ENCODE measurements at places on chromosomes 13 and 19. TPM values are rescaled to one million over a fixed set of nuclear protein-coding genes. Genes with fewer than 3 reads are reported as not detected.

DMAC2 gene
- total RNA-seq, result 37.5 TPM

LRG1 gene
- total RNA-seq, result 0.08 TPM

CD70 gene
- 45.4 TPM for total RNA-seq

GRCh38 chr19:29189033-29189360 is 24.0 kb downstream of the UQCRFS1 start:
- DNase-seq, result no peak

- no peak for DNase-seq
These were observed 39.2 kb downstream of the WDFY2 start for GRCh38 chr13:51623473-51623872.

DNA sequence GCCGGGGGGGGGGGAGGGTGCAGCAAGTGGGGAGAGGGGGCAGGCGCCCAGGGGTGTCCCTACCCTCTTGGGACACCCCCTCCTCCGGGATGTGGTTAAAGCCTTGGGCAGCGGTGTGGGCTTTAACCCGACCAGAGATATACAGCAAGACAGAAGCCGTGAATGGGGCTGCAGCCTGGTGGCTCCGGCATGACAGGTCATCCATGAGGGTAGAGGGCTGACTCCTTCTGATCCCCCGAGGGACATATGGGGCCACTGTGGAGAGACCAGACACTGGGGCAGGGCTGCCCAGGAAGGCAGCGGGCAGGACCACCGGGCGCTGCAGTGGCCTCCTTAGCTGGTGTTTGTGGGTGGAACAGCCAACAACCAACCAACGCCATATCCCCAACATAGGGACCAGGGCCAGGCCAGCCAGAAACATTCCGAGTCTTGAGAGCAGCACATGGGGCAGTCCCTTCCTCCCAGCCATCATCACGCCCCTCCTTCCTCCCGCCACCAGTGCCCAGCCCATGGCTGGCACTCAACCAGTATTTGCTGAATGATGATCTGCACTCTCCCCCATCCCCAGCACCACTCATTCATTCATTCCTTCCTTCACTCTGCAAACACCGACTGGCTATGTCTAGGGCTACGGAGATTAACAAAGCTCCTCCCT is 18.2 kb downstream of the ELAVL1 start:
- DNase-seq, result no peak
